ENCODE measurements at places on chromosomes 2 and 18.

DNA sequence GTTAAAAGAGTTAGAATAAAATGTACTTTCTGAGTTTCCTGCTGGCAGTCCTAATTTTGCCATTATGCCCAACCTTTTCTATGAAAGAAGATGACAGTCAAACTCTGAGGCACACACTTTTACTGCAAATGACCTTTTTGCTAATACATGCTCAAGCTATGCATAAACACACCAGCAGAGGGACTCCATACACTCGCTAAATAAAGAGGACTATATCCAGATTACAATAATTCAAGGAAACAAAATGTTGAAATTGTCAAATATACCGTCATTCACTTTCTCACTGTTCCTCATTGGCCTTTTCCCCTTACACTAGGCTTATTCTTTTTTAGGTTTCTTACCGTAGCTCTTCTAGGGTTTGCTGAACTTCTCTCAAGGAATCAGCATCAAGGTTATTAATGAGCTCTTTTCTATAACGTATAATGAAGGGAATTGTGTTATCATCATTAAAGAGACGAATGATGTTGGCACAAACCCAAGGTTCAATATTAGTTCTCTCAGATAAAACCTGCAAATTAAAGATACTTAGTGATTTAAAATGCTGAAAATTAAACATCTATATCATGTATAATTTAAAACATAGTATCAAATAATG lies 25.7 kb downstream of the SRBD1 start:
- DNase-seq: no peak

- no peak for DNase-seq
Observed at GRCh38 chr2:60958361-60958760, 59.2 kb upstream of the PEX13 start.

- no peak for DNase-seq
Observed at GRCh38 chr2:228675091-228675490, 493.6 kb upstream of the SPHKAP start.

DNA sequence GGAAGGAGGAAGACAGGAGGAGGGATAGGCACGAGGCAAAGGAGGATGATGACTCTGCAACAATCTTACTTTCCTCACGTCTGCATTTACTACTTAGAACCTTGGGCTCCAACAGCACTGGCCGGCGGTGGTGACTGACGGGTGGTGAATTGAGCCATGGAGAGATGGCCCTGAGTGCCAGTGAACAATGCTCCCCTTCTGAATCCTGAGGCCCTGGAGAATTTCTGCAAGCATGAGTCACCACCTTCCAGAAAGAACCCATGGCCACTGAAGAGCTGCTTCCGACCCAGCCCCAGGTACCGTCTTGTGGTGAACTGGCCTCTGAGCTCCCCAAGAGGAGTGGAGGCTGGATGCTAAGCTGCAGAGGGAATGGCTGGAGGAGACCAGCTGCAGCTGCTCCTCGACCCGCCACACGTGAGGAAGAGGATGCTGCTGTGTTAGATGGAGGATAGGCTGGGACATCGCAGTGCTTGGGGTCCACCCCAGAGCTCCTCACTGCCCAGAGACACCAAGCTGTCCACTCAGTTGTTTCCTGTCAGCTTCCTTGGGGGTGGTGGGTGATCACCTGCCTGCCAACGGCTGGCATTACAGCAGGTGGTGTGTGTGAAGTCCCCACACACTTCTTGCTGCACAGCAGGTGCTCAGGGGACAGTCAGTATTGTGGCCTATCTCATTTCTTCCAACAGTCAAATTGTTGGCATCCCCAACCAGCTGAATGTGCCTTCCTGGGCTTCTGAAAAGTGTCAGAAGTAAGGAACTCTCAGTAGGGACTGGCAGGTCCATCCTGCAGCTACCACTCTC lies 186.5 kb upstream of the ID2 start:
- no peak for DNase-seq

GRCh38 chr2:88036182-88036581 lies 19.4 kb downstream of the KRCC1 start:
- no peak for DNase-seq

DNA sequence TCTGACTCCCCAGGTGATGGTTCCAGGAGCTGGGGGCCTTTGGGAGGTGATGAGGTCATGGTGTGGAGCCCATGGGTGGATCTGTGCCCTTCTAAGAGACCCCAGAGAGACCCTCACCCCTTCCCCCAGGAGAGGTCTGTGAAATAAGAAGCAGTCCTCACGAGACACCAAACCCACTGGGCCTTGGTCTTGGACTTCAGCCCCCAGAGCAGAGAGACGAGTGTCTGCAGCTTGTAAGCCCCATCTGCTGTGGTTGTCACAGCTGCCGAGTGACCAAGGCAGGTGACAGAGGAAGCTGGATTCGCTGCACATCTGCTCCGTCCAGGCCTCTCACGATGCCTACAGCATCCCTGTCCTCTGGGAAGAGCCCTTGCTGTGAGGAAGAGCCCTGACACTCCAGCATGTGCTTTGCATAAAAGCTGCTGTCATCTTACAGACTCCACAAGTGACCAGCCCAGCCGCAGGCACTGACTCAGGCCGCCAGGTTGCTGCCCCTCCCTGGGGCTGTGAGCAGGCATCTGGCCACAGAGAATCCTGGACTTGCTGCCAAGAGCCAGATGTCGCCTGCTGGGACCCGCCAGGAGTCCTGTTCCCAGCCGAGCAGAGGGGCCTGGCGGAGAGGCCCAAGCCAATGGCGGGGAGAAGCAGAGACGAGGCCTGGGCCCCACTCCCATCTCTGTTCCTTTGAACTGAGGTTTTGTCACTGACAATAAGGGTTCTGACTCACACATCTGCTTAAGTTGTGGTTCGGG lies 150.8 kb downstream of the PXDN start:
- no peak for DNase-seq
